ENCODE measurements at places on chromosomes 2 and 18.

DNA sequence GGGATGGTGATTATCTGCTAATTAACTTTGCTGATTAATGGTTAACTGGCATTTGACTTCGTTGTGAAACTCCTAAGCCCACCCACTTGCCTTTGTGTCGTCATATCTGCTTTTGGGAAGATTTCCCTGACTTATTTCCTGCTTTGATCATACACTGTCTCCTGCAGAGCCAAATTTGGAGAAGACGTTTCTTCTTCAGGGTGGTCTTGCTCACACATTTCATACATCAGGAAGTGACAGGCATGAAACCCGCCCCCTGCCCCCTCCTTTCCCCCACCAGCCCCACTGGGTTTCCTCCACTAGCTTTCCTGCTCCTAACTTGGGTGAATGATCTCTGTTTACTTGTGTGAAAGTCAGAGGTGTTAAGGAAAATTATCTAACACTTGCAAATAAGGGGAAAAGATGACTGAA is 300.1 kb downstream of the TSN start:
- DNase-seq: no peak

- DNase-seq: no peak
Measured at GRCh38 chr2:116810645-116811044, 1003.8 kb upstream of the DDX18 start.

GRCh38 chr2:223092667-223093066 is 40.7 kb downstream of the KCNE4 start:
- DNase-seq: no peak

- no peak for DNase-seq
Measured at GRCh38 chr2:118322406-118322805, 234.1 kb downstream of the INSIG2 start.

GRCh38 chr18:75264926-75265597 is 54.5 kb downstream of the TSHZ1 start:
- no peak for DNase-seq

GRCh38 chr2:112335600-112335999 is 60.2 kb downstream of the ZC3H6 start:
- DNase-seq: no peak

DNA sequence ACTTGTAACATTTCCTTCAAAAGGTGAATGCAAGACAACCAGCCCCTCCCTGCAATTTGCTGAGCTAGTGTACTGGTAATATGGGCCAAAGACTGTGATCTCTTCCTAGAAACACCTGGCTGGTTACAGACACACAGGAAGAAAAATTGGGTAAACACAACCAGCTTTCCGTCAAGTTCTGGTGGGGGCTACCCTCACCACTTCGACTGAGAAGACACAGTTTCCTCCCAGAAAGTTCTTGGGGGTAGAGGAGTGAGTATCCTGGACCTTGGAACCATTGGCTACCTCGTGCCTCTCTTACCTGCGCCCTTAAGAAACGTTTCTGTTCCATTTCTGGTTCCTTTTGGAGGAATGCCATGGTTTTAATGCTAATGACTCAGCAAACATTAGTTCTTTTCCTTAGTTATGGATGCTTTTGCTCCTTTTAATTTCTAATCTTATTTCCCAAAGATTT is 120.9 kb upstream of the DLX2 start:
- no peak for DNase-seq

- DNase-seq: no peak
Measured at GRCh38 chr2:59833941-59834340, 719.5 kb downstream of the BCL11A start.

DNA sequence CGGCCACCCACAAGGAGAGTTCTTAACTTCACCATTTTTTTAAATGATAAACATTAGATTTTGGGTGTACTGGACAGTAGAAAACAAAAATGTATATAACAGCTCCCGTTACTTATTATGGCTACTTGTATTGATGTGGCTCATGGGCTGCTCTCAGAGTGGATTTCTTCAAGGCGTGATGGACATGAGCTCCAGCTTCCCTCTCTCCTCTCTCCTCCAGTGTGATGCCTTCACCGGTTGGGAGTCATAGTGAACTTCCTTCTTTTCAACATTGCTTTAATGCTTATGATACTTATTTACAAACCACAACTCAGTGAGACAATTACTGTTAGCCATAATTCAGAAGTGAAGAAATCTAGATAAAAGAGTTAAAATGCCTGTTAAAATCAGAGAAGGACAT is 515.2 kb downstream of the RNF144A start:
- DNase-seq: no peak

DNA sequence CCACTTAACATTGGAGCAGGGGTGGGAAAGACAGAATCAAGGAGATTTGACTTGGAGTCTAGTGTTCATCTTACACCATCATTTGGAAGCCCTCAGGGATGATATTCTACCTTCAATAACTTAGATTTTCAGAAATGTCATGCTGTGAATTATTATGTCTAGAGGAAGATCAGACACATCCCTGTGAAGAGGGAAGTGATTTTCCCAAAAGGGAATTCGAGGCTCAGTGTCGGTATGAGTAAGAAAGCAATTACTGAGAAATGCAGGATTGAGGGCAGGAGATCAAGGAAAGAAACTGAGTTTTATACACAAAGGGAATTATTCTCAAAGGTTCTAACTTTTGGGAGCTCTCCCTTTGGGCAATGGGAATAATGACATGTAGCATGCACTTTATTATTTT is 25.6 kb upstream of the ATIC start:
- DNase-seq: no peak

- no peak for DNase-seq
Measured at GRCh38 chr2:221792971-221793521, 220.9 kb upstream of the EPHA4 start.

GRCh38 chr2:28586867-28587266 is 91.0 kb downstream of the PLB1 start:
- DNase-seq: no peak

- no peak for DNase-seq
Measured at GRCh38 chr2:20317197-20317596, 33.4 kb downstream of the PUM2 start.

GRCh38 chr18:48191494-48191893 is 217.7 kb downstream of the ZBTB7C start:
- DNase-seq: no peak

DNA sequence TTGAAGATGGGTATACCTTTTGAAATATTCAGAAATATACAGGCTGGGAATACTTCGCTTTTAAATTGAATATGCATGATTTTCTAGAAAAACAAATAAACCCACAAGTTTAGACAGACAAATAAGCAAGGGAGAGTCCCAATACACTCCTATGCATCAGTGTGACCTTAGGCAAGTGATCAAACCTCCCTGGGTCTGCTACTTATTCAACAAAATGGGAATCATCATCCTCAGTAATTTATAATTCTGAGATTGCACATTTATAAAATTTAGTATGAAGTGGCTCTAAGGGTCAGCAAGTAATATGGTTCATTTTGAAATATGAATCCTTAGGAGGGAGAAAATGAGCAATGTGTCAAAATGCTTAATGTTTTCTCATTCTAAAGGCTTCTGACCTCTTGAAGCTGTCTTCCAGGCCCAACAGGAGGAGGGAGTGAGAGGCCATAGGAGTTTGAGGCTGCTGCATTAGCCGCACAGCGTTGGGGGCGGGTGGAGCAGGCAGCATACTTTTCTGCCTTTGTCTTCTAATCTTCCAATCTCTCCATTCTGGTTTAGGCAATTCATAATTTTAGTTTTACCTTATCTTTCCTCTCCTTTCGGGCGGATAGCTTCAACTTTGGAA is 155.1 kb downstream of the TRIB2 start:
- no peak for DNase-seq

GRCh38 chr2:853203-853870 is 97.3 kb upstream of the SNTG2 start:
- DNase-seq: no peak

DNA sequence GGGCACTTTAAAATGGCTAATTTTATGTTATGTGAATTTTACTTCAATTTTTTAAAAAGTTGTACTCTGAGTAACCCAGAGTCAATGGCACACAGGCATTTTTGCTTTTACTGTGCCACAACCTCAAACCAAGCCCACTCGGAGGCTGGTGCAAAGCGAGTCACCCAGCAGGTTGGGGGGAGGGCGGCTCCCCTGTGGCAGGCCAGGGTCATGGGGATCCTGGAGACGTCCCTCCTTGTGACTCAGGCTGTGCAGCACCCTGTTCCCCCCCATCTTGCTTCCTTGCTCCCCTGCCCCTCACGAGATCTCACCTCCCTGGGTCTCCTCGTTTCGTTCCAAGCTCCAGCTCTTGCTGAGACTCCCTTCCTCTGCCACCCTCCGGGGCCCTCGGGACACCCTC is 58.6 kb downstream of the POMC start:
- DNase-seq: no peak

DNA sequence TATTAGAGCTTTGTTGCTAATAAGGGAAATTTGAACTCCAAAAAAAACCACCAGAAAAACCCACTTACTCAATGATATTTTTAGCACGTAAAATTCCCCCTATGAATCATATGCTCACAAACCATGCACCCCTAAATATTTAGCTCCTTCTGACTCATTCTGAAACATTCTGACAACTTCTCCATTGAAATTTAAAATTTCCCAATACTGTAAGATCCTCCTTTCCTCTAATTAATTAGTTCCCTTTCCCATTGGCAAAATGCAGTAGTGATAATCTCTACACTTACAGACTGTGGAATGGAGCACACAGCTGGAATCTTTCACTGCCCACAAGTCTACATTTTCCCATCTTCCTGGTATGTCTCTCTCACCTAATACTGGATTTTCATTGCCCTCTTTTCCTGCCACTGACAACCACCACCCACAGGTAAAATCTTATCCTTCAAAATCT is 215.8 kb upstream of the ACVR2A start:
- DNase-seq: no peak

GRCh38 chr2:74149570-74150319 is 2.0 kb upstream of the BOLA3 start:
- DNase-seq: no peak

GRCh38 chr2:159137511-159138241 is 148.8 kb downstream of the WDSUB1 start:
- DNase-seq: no peak

DNA sequence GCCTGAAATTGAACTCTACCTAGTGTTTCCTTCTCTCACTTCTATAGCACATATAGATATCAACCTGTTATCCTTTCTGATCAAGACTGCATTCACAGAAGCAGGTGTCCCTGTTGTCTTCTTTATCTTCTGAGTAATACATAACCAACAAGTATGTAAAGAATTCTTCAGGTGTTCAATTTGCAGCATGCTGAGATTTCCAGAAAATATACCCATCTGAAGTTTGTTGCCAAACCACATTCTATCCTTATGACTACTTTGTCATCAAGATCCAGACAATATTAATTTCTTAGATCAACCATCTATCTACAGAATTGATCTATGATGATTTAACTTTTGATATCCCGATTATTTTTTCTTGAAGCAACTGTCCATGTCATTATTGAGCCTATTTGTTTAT is 69.5 kb downstream of the TGFA start:
- DNase-seq: no peak

- DNase-seq: no peak
Measured at GRCh38 chr2:55163274-55163721, 68.8 kb downstream of the CLHC1 start.

GRCh38 chr2:216793386-216793785 is 66.5 kb downstream of the TNP1 start:
- no peak for DNase-seq

DNA sequence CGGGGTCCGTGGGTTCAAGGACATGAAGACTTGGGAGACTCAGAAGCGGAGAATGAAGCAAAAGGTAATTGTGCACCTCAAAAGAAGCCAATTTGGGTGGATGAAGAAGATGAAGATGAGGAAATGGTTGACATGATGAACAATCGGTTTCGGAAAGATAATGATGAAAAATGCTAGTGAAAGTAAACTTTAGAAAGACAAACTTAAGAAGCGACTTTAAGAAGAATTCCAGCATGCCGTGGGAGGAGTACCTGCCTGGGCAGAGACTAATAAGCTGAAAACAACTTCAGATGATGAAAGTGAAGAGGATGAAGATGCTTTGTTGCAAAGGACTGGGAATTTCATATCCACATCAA is 43.5 kb downstream of the PSTPIP2 start:
- no peak for DNase-seq

GRCh38 chr2:95174031-95174542 is 8.5 kb downstream of the ZNF2 start:
- no peak for DNase-seq

GRCh38 chr2:102606353-102606752 is 13.0 kb upstream of the SLC9A2 start:
- DNase-seq: no peak

- no peak for DNase-seq
Measured at GRCh38 chr2:40256649-40257048, 195.2 kb downstream of the SLC8A1 start.

- DNase-seq: no peak
Measured at GRCh38 chr2:235740821-235741220, 247.0 kb downstream of the AGAP1 start.

- no peak for DNase-seq
Measured at GRCh38 chr18:63084219-63084618, 235.3 kb downstream of the BCL2 start.

GRCh38 chr2:213740453-213740852 is 456.2 kb downstream of the SPAG16 start:
- no peak for DNase-seq

GRCh38 chr2:202822411-202822810 is 49.2 kb downstream of the ICA1L start:
- no peak for DNase-seq

DNA sequence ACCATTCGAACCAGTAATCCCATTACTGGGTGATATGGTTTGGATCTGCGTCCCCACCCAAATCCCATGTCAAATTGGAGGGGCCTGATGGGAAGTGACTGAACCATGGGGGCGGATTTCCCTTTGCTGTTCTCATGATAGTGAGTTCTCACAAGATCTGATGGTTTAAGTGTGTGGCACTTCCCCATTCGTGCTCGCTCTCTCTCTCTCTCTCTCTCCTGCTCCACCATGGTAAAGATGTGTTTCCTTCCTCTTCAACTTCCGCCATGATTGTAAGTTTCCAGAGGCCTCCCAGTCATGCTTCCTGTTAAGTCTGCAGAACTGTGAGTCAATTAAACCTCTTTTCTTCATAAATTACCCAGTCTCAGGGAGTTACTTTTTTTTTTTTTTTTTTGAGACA is 62.6 kb downstream of the NBAS start:
- no peak for DNase-seq

DNA sequence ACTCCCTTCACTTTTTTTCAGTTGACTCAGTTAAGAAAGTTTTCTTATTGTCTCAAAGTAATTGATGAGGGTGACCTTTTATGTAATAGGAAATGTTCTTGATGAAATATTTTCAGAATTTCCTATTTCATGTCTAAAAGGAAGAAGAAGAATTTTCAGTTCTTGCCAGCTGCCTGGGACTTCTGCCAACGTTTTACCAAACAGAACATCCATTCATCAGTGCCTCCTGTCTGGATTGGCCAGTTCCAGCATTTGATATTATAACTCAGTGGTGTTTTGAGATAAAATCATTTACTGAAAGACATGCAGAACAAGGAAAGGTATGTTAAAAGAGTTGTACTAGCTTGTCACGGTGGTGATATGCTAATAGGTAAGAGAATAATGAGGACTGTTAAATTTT is 104.7 kb upstream of the MYO3B start:
- peak; percentile 6 for DNase-seq

DNA sequence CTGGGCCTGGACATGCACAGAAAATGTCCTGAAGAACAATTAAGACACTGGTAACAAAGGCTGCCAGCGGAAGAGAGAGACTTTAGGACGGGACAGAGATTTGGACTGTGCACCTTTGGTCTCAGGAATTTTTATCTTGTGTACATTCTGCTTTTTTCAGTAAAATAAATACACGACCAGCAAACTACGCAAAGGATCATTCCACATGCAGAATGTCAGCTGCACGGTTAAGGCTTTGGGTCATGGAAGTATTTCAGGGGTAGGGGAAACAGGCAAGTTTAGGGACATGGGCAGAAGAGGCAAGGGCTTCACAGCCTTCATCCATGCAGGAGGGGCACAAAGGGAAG is 11.5 kb downstream of the TMEM163 start:
- no peak for DNase-seq

Measured in HS-5 (cell line).